ENCODE measurements at places on chromosomes 2 and 18.
A peak's percentile ranks its signal among the peaks of the same experiment; 100 is the strongest.

DNA sequence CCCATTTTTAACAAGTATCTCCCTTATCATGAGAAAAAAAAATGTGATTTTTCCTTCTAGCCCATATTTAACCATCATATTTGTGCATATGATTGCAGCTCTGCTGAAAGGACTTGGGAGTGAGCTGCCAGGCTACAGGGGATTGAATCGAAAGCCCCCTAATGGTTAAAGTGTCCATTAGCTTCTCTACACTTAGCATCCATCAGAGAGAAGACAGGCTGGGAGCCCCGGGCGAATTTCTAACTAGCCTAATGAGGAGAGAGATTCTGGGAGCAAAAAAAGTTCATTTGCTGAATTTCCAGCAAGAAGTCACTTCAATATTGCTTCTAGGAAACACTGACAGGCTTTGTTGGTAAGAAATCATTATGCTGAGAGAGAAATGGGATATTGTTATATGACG lies 848.8 kb downstream of the TDRD15 start:
- no peak for DNase-seq

GRCh38 chr2:63124850-63125249 lies 74.2 kb downstream of the OTX1 start:
- DNase-seq, result no peak

DNA sequence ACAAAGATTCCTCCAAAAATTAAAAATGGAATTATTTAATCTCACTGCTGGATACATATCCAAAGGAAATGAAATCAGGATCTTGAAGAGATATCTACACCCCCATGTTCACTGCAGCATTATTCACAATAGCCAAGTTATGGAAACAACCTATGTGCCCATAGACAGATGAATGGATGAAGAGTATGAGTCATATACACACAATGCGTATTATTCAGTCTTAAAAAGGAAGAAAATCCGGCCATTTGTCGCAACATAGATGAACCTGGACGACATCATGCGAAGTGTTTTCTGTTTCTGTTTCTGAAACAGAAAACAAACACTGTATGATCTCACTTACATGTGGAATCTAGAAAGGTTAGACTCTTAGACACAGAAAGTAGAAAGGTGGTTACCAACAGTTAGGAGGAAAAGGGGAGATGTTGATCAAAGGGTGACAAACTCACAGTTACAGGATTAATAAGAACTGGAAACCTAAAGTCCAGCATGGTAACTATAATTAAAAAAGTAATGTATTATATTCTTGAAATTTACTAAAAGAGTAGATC lies 87.8 kb upstream of the ERBB4 start:
- no peak for DNase-seq

- DNase-seq, result no peak
These were observed 33.8 kb upstream of the COPS8 start for GRCh38 chr2:237051861-237052260.

DNA sequence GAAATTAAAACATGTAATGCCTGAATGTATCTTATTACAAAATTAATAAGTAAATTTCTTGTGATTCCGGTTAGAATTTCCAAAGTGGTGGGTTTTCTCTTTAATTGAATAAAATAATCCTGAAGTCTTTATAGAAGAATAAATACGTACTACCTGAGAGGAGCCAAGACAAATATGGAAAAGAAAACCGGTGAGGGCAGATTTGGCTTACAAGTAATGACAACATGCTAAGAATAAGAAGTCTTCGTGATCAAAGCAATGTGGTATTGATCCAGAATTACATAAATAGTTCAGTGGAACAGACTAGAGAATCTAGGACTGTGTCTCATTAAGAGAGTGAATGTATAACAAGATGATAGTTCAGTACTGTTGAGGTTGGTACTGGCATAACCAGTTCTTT lies 167.5 kb downstream of the NEDD4L start:
- DNase-seq, result no peak

- peak; percentile 31 for DNase-seq
These were observed 116.6 kb downstream of the SRBD1 start for GRCh38 chr2:45494275-45494977.

- DNase-seq, result peak; percentile 53
These were observed 3.1 kb upstream of the HES6 start for GRCh38 chr2:238242731-238243495.

DNA sequence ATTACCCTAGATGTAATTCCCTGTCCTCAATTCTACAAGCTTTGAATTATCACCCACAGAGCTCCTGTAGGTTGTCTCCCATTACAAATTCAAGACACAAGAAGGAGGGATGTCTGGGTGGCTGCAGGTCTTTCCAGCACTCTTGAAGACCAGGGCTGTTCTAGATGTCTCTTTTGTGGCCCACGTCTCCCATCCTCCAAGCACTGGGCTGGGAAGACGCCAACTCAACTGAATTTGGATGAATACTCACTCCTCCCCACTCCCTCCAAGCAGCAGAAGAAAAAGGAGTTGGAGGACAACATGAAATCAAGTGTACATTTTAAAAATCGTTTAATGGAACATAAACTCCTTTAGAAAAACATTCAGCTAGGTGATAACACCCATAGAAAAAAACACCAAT lies 31.2 kb downstream of the SMAD7 start:
- DNase-seq, result no peak

DNA sequence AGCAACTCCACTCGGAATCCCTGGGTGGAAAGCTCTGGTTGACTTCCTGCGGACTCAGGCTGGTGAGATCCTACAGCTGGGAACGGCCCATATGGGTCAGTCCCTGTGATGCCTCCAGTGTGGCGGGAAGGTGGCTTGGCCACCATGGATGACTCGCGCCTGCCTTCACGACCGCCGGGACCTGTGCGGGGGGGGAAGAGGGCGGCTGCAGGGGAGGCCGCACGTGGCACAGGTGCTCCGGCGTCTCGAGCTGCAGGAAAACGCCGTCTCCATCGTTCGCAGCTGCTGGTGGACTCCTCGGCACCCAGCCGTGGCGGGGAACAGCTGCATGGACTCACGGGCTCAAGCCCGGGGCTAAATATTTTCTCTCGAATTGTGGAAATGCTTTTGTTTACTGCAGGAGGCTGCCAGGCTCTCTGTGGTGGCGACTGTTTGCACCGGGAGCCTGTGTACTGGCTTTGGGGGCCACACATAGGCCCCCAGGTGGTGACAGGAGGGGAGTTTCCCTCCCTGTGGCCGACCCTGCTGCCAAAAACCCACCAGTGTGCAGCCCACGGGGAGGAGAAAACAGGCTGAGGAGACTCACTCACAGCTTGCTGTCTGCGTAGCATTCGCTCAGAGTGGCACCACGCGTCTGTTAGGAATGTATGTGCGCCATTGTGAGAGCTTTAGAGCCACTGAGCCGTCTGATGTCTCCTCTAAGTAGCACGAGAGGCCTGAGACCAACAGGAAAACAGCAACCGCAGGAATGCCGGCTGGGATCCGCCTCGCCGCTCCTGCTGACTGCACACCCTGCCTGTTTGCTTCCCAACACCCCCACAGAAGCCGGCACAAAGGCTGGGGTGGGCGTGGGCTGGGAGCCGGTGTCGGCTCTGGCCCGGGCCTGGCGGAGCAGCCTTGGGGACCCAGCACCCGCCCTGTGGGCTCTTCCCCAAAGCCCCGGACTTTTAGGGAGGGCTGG lies 89.2 kb downstream of the NFATC1 start:
- DNase-seq, result no peak

DNA sequence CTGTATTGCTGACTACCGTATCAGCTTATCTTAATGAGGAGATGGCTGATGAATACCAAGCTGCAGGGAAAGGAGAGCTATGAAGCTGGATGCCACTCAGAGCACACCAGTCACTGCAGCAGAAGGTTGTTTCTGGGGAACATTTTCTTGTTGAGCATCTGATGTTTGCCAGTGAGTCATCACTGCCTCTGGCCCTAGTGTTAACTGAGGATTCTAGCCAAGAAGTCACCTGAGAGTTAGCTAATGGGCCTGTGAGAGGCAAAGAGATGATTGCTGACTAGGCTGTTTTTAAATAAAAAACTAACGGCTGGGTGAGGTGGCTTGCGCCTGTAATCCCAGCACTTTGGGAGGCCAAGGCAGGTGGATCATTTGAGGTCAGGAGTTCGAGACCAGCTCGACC lies 37.9 kb downstream of the CCDC150 start:
- no peak for DNase-seq

DNA sequence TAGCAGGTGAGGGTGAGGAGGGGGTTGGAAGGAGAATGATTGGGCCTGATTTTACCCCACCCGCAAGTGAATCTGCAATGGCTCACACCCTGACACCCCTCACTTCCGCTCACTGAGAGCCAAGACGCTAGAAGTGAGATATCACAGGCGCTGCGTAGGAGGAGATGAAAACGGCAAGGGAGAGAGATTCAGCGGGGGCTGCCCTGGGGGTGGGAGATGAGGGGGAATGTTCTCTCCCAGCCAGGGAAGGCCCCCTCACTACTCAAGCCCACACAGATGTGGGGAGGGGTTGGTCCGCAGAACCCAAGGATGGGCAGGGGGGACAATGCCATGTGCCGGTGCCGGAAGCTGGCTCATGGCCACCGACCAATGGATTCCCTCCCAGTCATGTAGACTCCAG lies 32.9 kb downstream of the LOXHD1 start:
- no peak for DNase-seq

Measured in D341Med (cell line).